ENCODE measurements at places on chromosomes 3 and 15. TPM values are rescaled to one million over a fixed set of nuclear protein-coding genes. Genes with fewer than 3 reads are reported as not detected.

GRCh38 chr3:56681984-56682461 lies 1.0 kb downstream of the TASOR start:
- no peak for DNase-seq

DNA sequence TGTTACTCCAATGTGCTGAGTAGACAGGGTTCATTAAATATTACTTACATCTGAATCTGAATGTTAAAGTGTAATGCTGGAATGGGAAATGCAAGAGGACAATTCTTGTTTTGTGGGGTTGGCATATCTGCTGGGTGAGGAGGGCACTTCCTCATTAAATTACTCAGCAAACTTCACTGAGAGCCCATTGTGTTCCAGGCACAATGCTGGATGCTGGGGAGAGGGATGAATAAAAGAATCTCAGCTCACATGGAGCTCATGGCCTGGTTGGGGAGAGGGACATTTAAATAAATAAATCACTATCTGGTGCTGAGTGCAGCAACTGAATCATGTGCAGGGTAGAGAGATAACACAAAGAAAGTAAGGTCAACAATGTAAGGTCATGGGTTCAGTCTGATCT lies 199.2 kb upstream of the CFAP20DC start:
- DNase-seq: no peak

GRCh38 chr15:83108266-83109219 lies 1.1 kb downstream of the TM6SF1 start:
- peak; percentile 93 for DNase-seq

- no peak for DNase-seq
These were observed 151.4 kb downstream of the WNT7A start for GRCh38 chr3:13728487-13728886.

- DNase-seq: no peak
These were observed 74.4 kb downstream of the CDIN1 start for GRCh38 chr15:36653851-36654250.

- DNase-seq: no peak
These were observed 12.1 kb upstream of the GATA2 start for GRCh38 chr3:128504963-128505730.

The FBLN2 gene
- total RNA-seq: not detected
